ENCODE measurements at places on chromosomes 12 and 14.

GRCh38 chr14:24353559-24354481 is 14.0 kb upstream of the RIPK3 start:
- DNase-seq = no peak

- DNase-seq = no peak
These were observed 43.4 kb downstream of the RAD52 start for GRCh38 chr12:906062-906585.

GRCh38 chr12:5197656-5198055 is 154.0 kb downstream of the KCNA5 start:
- no peak for DNase-seq

DNA sequence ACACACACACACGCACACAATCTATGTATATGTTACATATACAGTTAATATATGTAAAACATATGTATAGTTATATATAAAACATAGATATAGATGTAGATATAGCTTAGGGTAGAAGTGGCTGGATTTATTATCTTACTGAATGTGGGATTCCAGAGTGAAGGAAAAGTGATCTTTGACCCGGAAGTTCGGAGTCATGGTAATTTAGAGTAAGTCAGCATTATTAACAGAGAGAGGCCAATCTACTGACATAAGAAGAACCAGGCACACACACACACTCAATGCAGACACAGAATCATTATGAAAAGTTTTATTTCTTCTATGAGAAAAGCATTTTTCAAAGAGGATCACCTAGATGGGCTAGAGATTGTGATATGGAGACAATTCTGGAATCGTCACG is 384.2 kb upstream of the NOVA1 start:
- no peak for DNase-seq

GRCh38 chr12:58419905-58420304 is 478.5 kb downstream of the ATP23 start:
- no peak for DNase-seq

GRCh38 chr12:104577581-104577981 is 120.8 kb downstream of the CHST11 start:
- no peak for DNase-seq

DNA sequence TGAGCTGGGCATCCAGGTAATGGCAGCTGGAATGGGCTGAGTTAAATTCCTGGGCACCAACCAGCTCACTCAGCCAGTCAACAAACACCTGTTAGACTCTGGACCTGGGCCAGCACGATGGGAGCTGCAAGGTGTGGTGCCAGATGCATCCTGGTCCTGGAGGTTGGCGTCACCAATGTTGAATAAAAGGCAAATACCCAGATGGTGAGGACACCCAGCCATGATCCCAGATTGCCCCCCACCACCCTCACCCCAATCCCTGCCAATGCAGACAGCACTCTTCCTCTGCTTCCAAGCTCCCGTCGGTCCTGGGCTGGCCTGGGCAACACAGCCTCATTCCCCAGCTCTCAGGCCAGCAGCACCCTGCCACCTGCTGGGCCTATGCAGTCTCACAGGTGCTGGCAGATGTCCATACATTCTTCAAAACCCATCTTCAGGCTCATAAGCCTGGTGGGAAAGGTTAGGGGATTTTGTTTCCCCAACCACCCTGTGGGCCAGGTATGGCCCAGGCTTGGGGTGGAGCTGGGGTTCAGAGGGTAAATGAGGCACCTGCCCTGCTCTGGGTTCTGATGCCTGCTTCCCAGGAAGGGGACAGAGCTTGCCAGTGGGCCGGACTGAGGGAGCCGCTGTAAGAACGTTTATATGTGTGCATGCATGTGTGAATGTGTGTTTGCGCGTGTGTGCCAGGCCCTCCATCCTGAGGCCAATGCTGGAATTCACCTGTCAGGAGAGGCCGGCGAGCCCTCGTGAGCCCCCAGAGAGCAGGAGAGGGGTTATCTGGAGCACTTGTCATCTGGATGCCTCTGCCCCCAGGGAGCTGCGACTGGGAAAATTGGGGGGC is 58.0 kb downstream of the LGMN start:
- DNase-seq = no peak

- DNase-seq = no peak
These were observed 205.7 kb upstream of the NPAS3 start for GRCh38 chr14:32733015-32733414.

- DNase-seq = no peak
These were observed 14.4 kb downstream of the TRHDE start for GRCh38 chr12:72286526-72286925.

DNA sequence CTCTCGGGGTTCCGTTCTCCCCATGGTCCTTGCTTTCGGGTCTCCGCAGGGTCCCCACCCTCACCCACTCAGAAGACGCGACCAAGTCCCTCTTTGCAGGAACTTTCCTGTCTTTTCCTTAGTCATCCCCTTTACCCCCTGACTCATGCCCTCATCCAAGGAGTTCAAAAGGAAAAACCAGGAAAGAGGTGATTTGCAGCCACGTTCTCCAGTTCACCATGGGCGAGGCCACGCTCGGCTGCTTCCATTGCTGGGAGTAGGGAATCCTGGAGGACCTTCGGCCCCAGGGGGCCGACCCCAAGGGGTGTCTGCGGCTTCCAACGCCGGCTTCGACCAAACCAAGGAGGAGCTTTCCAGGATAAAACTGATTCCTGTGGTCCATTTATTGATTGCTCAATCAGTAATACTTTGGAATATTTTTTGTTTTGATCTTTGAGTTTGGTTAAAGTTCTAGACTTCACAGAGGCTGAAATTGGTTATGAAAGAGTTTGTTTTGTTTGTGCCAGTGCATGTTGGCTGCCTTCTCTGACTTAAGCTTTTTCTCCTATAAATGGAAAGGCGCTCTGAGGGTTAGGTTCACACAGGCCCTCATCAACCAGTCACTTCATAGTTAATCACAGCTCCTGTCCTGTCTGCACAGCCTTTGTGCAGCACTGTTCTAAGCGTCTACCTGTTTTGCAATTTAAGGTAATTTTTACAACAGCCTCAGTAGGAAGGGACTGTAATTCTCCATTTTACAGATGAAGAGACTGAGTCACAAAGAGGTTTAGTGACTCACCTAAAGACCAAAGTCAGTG is 827 bp downstream of the ALDH2 start:
- DNase-seq = no peak

DNA sequence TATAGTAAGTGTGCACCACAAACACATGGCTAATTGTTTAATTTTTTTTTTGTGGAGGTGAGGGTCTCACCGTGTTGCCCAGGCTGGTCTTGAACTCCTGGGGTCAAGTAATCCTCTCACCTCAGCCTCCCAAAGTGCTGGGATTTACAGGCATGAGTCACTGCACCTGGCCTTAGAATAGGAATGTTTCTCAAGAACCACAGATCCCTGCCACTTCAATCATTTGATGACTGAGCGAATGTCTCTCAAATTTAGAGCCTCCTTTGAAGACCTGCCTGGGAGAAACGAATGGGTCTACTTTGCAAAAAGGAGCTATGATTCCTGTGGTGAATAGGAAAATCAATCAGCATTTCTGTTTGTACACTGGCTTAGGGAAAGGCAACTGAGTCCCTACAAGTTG is 33.5 kb upstream of the CHST11 start:
- no peak for DNase-seq

- DNase-seq = no peak
These were observed 16.9 kb downstream of the ETV6 start for GRCh38 chr12:11666131-11667050.

DNA sequence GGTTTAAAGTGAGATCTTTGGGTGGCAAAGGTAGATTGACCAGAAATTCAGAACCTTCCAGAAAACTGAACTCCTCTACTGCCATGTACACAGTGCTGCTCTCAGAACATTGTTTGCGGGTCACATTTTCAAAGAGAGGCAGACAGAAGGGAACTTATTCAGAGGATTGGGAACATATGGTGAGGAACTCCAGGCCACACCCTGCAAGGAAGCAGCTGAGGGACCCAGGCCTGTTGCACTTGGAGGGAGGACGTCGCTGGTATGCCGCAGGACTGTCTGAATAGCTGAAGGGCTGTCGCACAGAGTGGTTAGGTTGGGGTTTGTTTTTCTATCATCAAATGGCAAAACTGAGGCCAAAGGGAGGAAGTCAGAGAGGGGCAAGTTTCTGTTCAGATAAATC is 441.1 kb downstream of the DPF3 start:
- no peak for DNase-seq

- DNase-seq = peak; percentile 41
These were observed 13.1 kb downstream of the ARMH4 start for GRCh38 chr14:58138714-58139482.

- no peak for DNase-seq
These were observed 86.1 kb downstream of the NCOR2 start for GRCh38 chr12:124481257-124481750.

- no peak for DNase-seq
These were observed 87.3 kb upstream of the DIO3 start for GRCh38 chr14:101473795-101474562.

GRCh38 chr12:113133036-113133435 is 2.5 kb downstream of the RASAL1 start:
- DNase-seq = no peak

DNA sequence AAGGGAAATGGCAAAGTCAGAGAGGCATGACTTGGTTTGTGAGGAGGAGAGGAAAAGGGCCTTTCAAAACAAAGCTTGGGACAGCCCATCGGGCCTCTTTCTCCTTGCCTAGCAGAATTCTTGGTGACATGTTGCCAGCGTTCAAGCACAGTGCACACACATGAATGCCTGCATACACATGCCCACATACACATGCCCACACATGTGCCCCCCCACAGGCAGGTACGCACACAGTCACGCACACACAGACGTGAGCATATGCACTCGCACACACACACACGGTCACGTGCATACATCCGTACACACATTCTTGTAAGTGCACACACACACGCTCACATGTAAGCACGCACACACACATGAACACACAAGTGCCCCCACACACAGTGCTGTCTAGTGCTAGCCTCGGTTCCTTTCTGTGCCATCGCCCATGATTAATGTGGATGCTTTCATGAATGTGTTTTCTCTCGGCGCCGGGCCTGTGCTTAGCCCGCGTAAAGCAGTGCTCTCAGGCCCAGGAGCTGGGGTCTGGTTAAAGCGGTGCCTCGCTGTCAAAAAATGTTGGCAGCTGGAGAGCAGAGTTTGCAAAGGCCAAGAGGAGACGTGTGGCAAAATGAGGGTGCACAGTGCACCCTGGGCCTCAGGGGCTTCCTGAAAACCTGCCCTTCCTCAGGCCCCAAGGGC is 328.8 kb upstream of the DIO3 start:
- DNase-seq = no peak

- DNase-seq = no peak
These were observed 8.0 kb downstream of the CHGA start for GRCh38 chr14:92930737-92931602.

DNA sequence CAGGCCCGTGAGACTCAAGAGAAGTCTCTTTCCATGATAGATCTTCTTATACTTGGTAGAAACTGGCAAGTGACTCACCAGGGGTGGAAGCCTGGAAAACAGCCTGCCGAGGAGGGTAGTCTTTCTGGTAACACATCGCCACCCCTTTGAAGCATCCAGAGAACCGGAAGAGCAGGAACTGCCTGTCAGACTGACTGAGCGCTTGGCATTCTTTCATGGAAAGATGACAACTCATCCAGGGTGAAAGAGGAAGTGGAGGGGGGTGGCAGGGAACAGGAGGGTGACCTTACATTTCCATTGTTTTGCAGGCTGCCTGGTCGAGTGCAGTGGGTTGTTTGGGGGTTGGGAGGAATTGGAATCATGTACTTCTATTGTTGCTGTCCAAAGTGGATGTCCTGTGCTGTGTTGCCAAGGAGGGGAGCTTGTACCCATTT is 34.5 kb downstream of the PRKCH start:
- DNase-seq = no peak

DNA sequence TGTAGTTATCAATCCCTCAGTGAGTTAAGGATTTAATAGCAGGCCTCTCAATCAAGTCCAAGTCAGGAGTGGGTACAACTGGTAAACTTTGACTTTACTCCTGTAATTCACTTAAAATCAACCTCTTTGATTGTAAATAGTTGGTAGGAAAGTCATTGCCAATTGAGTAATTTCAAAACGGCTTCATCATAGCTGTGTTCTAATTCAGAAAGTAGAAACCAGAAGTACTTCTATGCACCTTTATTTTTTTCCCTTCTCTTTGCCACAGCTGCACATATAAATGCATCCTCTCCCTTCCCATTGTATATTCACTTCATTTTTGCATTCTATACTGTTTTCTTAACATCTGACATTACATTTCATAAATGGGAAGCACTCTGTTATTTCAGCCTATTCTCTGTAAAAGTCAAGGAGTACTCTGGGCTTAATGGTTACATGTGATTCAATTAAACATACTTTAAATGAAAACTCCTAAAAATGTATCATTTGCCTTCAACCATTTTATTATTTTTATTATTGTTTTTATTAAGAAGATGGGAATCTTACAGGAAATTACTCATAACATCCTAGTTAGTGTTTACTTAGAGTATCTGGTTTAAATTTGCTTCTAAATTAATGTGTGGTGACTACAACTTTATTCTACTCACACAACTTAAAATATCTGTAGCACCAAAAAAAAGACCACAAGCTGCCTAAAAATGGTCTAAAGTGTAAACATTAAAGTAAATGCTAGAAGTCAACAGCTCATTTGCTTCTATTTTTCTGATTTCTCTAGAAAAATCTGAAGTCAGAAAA is 171.2 kb downstream of the CEP128 start:
- DNase-seq = no peak

GRCh38 chr12:69480698-69481097 is 10.5 kb downstream of the FRS2 start:
- DNase-seq = no peak

- DNase-seq = no peak
These were observed 135.7 kb downstream of the SRGAP1 start for GRCh38 chr12:63980211-63980610.

GRCh38 chr14:99879401-99880295 is 86.4 kb downstream of the EML1 start:
- no peak for DNase-seq

DNA sequence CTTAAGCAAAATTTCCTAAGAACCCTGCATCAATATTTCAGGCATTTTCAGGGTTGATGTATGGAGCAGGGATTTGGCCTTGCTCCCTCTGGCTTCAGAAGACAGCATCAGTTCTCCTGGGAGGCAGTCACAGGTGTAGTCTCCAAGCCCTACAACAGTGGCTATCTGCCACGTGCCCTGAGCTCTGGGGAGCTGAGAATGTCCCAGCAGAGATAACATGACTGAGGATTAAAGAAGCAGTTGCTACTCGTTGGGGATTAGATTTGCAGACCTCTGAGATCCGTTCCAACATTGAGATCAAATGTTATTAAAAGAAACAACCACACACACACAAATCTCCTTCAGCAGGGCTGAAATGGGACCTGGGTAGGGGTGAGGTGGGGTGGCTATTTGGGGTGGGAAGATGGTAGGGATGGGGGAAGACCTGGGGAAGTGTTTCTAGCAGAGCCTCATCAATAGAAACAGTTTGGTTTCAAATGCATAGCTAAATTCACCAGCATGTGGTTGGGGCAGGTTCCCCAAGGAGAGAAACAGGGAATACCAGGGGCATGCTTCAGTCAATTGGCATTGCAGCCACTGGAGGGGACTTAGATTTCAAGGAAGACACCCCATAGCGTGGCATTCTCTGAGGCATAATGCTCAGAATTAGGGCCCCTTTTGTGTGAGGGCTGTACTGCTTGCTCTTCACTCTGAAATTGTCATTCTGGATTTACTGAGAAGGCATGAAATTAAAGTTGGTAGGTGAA is 15.2 kb upstream of the FAM234B start:
- no peak for DNase-seq
